ENCODE measurements at places on chromosomes 2 and 18. TPM values are rescaled to one million over a fixed set of nuclear protein-coding genes. Genes with fewer than 3 reads are reported as not detected.

DNA sequence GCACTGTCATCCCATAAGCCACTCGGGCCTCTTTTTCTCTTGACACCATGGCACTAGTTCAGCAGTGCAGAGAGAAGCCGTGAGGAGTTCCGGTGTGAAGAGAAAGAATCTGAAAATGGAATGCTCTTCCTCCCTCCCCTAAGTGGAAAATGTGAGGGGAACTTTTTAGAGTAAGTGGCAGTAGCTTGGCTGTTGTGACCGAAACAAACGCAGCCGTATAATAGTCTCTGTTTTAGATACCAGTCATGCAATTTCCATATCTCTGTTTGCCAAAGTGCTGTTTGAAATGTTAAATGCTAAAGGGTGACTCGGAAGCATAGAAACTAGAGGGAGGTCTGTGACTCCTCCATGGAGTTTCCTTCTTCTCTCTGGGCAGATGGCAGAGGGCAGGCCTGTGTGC is 122.9 kb downstream of the MTCL1 start:
- H3K27me3 ChIP-seq: no peaks in the 10 kb centered on the region
- H3K27ac ChIP-seq: no peak overlapping the region
- no peaks in the 10 kb centered on the region for H3K4me1 ChIP-seq
- no peaks in the 10 kb centered on the region for H3K36me3 ChIP-seq
- H3K4me3 ChIP-seq: no peak overlapping the region

Gene CDK15
- total RNA-seq: not detected

DNA sequence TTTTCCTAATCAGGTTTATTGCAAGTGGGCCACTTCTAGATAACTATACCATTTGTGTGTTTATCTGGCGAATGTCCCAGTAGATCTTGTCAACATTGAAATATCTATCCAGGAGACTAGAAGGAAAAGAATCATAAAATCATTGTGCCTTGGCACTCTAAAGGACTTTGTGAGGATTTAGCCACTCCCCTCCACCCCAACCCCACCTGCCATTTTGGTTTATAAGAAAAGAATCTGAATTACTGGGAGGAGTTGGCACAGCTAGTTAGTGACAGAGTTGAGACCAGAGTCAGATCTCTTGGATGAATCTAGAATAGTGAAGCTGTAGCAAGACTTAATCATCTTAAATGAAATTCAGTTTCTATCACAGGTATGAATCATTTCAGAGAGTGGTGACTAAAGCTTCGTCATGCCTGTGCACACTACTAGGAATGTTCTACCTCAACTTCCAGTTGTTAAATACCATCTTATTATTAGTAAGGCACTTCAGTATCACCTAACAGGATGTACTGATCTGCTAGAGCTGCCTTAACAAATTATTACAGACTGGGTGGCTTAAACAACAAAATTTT is 212.7 kb upstream of the SLC14A2 start:
- H3K4me3 ChIP-seq: no peak overlapping the region
- peaks cover 7% of the 10 kb centered on the region for H3K27me3 ChIP-seq
- H3K4me1 ChIP-seq: no peaks in the 10 kb centered on the region
- H3K27ac ChIP-seq: no peak overlapping the region

- H3K4me1 ChIP-seq: no peaks in the 10 kb centered on the region
- H3K36me3 ChIP-seq: no peaks in the 10 kb centered on the region
- no peaks in the 10 kb centered on the region for H3K27me3 ChIP-seq
- H3K4me3 ChIP-seq: no peak overlapping the region
- DNase-seq: no peak
These were observed 53.3 kb downstream of the NEDD4L start for GRCh38 chr18:58097121-58097906.

- H3K27me3 ChIP-seq: no peaks in the 10 kb centered on the region
- H3K4me3 ChIP-seq: no peak overlapping the region
- H3K4me1 ChIP-seq: no peaks in the 10 kb centered on the region
These were observed 709.6 kb downstream of the SOCS6 start for GRCh38 chr18:70998490-70998889.

- no peak overlapping the region for H3K4me3 ChIP-seq
- H3K36me3 ChIP-seq: no peaks in the 10 kb centered on the region
- H3K4me1 ChIP-seq: no peaks in the 10 kb centered on the region
- no peaks in the 10 kb centered on the region for H3K27me3 ChIP-seq
- no peak overlapping the region for H3K27ac ChIP-seq
These were observed 219.6 kb downstream of the ETAA1 start for GRCh38 chr2:67616749-67617148.

DNA sequence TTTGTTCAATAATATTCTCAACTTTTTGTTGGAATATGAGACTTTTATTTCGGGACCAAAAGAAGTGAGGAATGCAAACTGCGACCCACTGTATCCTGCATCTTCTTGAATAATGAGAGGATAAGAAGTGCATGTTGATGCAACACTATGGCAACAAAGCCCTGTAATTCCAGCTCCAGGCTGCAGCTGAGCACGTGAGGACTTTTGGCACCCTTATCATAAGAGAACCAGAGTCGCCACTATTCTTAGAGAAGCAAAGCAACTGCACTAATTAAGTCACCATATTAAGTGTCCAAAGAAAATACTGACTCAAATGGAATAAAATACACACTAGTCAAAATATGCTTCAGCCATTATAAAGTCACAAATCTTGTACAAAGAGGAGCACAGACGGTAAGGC is 65.8 kb downstream of the FAM210A start:
- DNase-seq: no peak
- H3K27ac ChIP-seq: no peak overlapping the region
- H3K4me1 ChIP-seq: peaks cover 7% of the 10 kb centered on the region
- H3K27me3 ChIP-seq: no peaks in the 10 kb centered on the region

Gene B3GNT7
- not detected for total RNA-seq

DNA sequence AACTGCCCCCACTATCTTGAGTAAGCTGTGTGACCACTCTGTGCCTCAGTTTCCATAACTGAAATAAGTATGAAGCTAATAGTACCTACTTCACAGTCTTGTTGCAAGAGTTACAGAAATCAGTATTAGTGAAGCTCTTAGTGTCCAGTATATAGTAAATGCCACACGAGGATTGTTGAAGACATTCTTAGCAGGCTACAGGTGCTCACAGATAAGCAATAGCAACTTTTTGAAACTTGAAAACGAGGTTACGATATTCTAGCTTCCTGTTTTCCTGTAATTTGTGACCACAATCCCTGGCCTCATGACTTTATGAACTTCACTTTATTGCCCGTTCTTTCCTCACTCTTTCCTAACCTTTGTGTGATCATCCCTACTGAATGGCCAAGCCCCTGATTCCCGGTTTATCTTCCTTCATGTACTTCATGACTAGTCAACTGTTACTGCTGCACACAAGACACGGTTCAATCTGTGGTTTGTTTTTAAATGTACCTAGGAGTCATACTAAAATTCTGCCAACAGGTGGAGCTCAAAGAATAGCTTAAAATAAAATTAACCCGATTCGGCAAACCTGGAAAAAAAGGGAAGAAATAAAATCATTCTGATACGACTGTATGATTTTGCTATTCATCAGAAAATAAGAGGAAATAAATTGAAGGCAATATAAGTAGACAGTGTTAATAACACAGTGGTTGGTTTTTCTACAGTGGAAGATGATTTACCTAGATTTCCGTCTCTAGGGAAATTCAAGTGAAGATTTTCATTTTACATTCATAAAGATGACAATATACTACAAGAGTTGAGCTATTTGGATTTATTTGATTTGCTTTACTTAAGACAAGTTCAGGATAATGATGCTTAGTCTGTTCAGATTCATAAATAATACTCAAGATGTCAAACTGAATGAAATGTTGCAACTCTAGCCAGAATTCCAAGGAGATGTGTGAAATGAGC is 38.1 kb upstream of the STAT1 start:
- H3K27ac ChIP-seq: no peak overlapping the region
- H3K4me1 ChIP-seq: peaks cover 15% of the 10 kb centered on the region
- no peak overlapping the region for H3K4me3 ChIP-seq
- no peaks in the 10 kb centered on the region for H3K27me3 ChIP-seq

- no peak overlapping the region for H3K4me3 ChIP-seq
- H3K27me3 ChIP-seq: peaks cover 3% of the 10 kb centered on the region
- H3K27ac ChIP-seq: no peak overlapping the region
- H3K36me3 ChIP-seq: no peaks in the 10 kb centered on the region
These were observed 143.4 kb downstream of the NR4A2 start for GRCh38 chr2:156189143-156189542.

GRCh38 chr18:76231402-76231801 is 263.6 kb downstream of the ZNF516 start:
- H3K4me3 ChIP-seq: no peak overlapping the region
- H3K27me3 ChIP-seq: peaks cover 15% of the 10 kb centered on the region
- H3K4me1 ChIP-seq: no peaks in the 10 kb centered on the region
- no peak overlapping the region for H3K27ac ChIP-seq
- no peak for DNase-seq

GRCh38 chr2:28751956-28752630 is 463 bp downstream of the PPP1CB start:
- peak overlapping the region; percentile 90 for H3K4me3 ChIP-seq
- H3K27me3 ChIP-seq: no peaks in the 10 kb centered on the region
- peaks cover 23% of the 10 kb centered on the region for H3K36me3 ChIP-seq
- peak; percentile 51 for DNase-seq

DNA sequence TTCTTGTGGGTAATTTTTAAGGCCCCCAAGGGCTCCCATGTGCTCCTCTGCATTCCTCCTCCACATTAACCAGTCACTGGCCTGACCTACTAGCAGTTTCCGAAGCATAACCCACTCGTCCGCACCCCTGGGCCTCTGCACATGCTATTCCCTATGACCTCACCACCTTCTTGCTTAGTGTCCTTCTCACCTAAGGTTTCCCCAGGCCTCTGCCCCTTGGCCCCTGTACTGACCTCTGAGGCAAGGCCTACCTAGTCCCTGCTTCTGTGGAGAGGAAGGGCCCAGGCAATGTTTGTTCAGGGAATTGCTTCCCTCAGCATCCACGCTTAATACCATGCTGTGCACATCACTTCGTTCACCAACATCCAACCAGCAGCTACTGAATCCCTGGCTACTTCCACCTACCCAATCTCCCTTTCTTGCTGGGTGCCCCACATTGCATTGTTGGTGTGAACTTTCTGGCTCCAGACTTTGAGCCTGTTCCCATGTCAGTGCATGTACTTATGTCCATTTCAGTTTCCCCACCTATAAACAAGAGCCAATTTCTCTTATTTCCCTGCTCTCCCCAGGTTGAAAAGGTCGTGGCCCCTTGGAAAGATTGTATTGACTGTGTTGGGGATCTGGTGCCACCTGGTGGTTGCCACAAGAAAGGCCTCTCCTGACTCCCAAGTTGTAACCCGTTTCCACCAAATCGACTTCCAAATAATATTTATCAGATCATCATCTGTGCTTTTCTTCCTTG is 19.2 kb upstream of the TMEM177 start:
- no peaks in the 10 kb centered on the region for H3K4me1 ChIP-seq
- H3K27me3 ChIP-seq: peaks cover 5% of the 10 kb centered on the region
- no peak overlapping the region for H3K27ac ChIP-seq
- H3K36me3 ChIP-seq: no peaks in the 10 kb centered on the region
- peak; percentile 71 for DNase-seq
- H3K4me3 ChIP-seq: no peak overlapping the region

DNA sequence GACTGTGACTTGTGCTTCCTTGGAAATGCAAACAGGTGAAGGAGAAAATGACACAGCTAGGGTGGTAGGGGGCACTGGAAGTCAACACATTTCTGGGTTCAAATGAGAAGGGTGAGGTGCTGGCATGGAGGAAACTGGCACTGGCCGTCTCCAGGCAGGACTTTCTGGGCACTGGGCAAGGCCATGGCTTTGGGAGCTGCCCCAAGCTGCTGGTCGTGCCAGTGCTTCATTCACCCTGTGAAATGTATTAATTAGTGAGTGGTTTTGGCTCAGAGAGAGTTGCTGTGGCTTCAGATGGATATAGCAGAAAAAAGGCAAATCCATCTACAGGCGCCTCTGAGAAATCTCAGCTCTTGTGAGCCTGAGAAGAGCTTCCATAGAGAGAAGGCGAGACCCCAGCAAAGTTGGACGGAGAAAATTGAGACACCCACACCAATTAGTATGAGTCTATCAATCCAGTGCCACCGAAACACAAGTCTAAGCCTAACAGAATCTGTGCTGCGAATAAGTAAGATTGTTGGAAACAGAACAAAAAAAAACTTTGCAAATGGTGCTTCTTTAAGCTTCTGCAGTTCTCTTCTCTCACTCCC is 202.1 kb upstream of the TNP1 start:
- H3K27me3 ChIP-seq: peaks cover 6% of the 10 kb centered on the region
- no peak for DNase-seq
- peaks cover 3% of the 10 kb centered on the region for H3K4me1 ChIP-seq
- H3K27ac ChIP-seq: no peak overlapping the region

GRCh38 chr2:235046589-235046988 is 94.8 kb downstream of the SH3BP4 start:
- DNase-seq: no peak
- peaks cover 12% of the 10 kb centered on the region for H3K4me1 ChIP-seq
- no peaks in the 10 kb centered on the region for H3K36me3 ChIP-seq
- no peak overlapping the region for H3K27ac ChIP-seq
- H3K27me3 ChIP-seq: peaks cover 10% of the 10 kb centered on the region

GRCh38 chr2:65320042-65320725 is 92.6 kb downstream of the ACTR2 start:
- peak overlapping the region; percentile 74 for H3K27ac ChIP-seq
- no peaks in the 10 kb centered on the region for H3K27me3 ChIP-seq

GRCh38 chr2:99101697-99102096 is 39.8 kb upstream of the C2orf15 start:
- no peaks in the 10 kb centered on the region for H3K36me3 ChIP-seq
- H3K4me3 ChIP-seq: no peak overlapping the region
- no peaks in the 10 kb centered on the region for H3K27me3 ChIP-seq
- H3K27ac ChIP-seq: no peak overlapping the region
- peaks cover 6% of the 10 kb centered on the region for H3K4me1 ChIP-seq
- no peak for DNase-seq

- peak overlapping the region; percentile 87 for H3K27ac ChIP-seq
- H3K4me3 ChIP-seq: peak overlapping the region; percentile 57
- H3K27me3 ChIP-seq: no peaks in the 10 kb centered on the region
- DNase-seq: no peak
These were observed 116.0 kb upstream of the EPC2 start for GRCh38 chr2:148528356-148529064.

DNA sequence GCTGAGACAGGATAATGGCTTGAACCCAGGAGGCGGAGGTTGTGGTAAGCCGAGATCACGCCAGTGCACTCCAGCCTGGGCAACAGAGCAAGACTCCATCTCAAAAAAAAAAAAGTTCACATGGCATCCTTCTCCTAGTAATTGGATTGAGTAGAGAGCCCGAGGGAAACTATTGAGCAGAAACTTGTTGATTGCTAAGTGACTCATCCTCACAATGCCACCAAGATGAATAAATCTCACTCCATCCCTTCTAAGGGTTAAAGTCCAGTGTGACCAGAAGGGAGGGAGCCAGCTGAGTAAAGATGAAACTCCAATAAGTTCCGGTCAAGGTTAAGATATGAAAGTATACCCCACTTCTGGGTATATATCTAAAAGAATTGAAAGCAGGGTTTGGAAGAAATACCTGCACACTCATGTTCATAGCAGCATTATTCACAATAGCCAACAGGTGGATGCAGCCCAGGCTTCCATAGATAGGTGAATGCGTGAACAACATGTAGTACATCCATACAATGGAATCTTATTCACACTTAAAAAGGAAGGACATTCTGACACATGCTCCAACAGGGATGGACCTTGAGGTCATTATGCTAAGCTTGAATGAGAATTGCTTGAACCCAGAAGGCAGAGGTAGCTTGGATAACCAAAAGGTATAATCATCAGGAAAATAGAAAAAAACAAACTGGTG is 13.0 kb upstream of the FHL2 start:
- no peak overlapping the region for H3K4me3 ChIP-seq
- H3K4me1 ChIP-seq: peaks cover 10% of the 10 kb centered on the region
- H3K27me3 ChIP-seq: peaks cover 24% of the 10 kb centered on the region
- no peak for DNase-seq
- H3K27ac ChIP-seq: no peak overlapping the region

Gene KLHL41
- not detected for total RNA-seq

Gene FAM237A
- total RNA-seq: not detected

GRCh38 chr2:236932831-236933361 is 152.8 kb upstream of the COPS8 start:
- H3K4me1 ChIP-seq: no peaks in the 10 kb centered on the region
- H3K27me3 ChIP-seq: peaks cover 7% of the 10 kb centered on the region
- no peak overlapping the region for H3K4me3 ChIP-seq

Measured in activated CD4-positive, alpha-beta T cell treated with anti-CD3 and anti-CD28 coated beads for 36 hours (primary cell).